ENCODE measurements at places on chromosomes 12 and 14.
A peak's percentile ranks its signal among the peaks of the same experiment; 100 is the strongest.

DNA sequence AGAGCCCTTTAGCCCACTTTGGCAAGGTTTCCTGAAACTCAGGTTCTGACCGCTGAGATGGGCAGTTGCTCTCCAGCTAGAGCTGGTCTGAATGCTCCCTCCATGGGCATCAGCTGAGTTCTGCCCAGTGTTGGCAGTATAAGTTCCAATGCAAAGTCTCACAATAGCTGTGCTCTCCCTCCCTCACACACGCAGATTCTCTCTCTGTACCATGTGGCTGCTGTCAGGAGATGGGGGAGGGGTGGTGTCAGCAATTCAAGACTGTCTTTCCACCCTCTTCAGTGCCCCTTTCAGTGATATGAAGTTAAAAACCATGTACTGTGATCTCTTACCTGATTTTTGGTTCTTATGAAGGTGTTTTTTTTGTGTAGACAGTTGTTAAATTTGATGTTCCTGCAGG is 164.3 kb upstream of the PLEKHA5 start:
- no peak for DNase-seq

GRCh38 chr12:8508910-8509841 is 4.1 kb upstream of the CLEC4D start:
- DNase-seq = no peak

DNA sequence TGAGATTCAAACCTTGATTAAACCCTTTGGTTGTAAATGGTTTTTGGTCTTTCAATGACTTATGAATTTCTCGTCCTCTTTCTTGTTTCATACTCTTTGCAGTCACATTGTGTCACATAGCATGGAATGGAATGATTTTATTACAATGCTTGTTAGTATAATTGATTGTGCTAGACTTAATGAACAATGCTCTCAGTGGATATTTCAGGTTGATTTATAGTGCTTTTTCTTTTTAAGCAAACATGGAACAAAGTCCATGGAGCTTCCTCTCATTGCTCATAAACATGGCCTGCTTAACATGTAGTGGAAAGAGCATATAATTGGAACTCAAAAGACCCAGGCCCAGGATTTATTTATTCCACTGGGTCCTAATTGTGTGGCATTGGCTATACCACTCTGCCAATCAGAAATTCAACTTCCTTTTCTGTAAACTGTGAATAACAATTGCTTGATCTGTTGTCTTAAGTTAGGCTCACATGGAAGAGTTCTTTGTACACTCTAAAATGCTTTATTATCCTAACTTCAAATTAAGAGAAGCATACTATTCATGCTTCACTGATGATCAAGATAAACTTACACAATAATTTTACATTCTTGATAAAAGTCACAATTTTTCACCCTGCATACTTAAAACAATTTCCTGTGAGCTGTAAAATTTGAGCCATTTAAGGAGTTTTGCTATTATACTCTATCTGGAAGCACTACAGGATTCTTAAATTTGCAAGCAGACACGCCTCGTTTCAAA is 370.5 kb upstream of the PDE3A start:
- no peak for DNase-seq

- no peak for DNase-seq
Observed at GRCh38 chr12:93039062-93039461, 110.0 kb upstream of the EEA1 start.

- no peak for DNase-seq
Observed at GRCh38 chr12:128381541-128381940, 114.6 kb downstream of the TMEM132C start.

DNA sequence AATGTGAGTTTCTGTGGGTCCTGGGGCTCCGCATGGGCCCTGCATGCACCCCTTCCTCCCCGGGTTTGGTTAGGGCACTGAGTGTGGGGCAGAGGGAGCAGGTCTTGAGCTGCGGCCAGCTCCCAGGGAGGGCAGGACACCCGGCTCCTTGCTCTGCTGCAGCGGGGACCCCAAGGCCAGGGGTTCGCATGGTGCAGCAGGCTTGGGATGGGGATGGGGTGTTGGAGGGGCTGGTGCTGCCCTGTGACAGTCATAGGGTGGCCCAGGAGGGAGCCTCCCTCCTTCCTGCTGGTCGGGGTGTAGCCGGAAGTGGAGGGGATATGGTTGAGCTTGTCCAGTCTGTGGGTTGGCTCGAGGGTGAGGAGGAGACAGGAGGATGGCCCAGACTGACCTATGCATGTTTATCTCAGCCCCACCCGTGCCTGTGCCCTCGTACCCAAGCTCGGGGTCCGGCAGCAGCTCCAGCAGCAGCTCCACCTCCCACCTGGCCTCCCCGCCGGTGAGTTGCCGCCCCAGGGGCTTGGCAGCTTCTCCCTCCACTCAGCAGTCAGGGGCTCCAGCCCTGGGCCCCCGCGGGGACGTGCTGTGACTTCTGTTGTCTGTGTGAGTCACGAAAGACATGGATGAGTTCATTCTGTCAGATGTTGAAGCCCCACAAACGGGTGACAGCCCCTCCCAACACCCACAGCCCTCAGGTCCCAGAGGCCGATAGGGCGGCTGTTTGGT is 16.0 kb downstream of the ULK1 start:
- no peak for DNase-seq

DNA sequence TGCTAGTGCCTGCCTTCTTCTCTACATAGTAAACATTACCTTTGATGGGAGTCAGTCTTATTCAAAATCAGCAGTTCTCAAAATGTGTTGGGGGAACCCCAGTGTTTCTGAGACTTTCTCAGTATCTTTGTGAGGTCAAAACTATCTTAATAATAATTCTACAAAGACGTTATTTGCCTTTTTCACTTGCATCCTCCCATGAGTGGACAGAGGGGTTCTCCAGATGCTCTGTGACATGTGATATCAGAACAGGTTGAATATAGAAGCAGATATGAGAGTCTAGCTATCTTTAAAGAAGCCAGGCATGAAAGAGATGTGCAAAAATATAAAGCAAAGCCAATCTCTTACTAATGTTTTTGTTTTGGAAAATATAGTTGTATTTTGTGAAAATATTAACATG is 144.7 kb downstream of the KTN1 start:
- DNase-seq = no peak

GRCh38 chr12:46269429-46270241 is 792 bp upstream of the SLC38A1 start:
- DNase-seq = peak; percentile 2

GRCh38 chr14:58291646-58292045 is 6.7 kb upstream of the ARID4A start:
- no peak for DNase-seq

GRCh38 chr14:69671365-69672030 is 60.1 kb downstream of the SUSD6 start:
- DNase-seq = no peak

GRCh38 chr12:110742096-110742717 is 484 bp downstream of the PPP1CC start:
- peak; percentile 21 for DNase-seq

DNA sequence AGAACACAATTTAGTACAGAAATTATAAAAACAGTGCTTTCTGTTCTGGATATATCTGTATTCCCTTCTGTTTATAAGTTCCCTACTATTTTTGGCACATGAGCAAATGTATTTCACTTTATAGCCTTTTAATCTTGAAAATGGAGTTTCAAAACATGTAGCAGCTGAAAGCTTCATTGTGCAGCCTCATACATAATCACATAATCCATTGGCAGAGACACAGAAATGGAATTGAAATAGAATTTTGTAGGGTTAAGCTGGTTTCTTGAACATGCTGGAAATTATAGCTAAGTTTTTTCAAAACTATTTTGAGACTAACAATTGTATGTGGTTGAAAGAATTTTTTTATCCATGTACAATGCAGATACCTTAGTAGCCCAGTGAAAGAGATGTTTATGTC is 614.3 kb upstream of the MDGA2 start:
- DNase-seq = no peak

DNA sequence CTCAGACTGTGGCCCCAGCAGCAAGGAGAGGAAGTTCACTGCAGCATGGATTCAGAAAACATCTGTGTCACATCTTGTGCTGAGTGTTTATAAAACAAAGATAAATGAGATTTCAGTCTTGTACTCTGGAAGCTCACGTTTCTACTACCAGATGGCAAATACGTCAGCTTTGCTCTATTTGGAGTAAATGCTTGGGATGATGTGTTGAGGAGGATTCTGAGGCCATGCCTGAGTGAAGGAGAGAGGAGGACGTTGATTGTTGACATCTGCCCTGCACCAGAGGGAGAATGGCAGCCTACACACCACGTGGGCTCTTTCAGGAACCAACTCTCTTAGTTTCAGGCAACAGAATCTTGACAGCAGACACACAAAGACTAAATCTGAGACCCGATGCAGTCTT is 188.9 kb downstream of the TMEM132C start:
- DNase-seq = no peak

- DNase-seq = no peak
Observed at GRCh38 chr12:50753232-50753769, 10.6 kb upstream of the ATF1 start.

DNA sequence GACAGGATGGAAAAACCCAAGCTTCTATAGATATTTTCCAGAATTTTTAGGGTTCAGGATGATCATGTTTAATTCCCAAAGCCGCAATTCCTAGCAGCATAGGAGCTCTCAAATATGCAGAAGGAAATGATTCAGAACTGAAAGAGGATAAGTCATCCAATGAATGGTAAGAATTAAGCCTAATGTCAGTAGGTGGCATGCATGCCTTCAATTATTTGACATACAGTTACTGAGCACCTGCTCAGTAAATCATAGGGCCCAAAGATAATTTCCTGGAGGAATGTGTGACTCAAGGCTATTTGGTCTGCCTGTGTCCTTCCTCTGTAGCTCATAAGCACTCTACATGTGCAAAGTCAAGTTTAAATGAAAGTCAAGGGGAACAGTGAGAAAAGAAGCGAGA is 116.8 kb upstream of the SLC38A4 start:
- no peak for DNase-seq

GRCh38 chr12:90064852-90065801 is 356.5 kb upstream of the ATP2B1 start:
- no peak for DNase-seq

DNA sequence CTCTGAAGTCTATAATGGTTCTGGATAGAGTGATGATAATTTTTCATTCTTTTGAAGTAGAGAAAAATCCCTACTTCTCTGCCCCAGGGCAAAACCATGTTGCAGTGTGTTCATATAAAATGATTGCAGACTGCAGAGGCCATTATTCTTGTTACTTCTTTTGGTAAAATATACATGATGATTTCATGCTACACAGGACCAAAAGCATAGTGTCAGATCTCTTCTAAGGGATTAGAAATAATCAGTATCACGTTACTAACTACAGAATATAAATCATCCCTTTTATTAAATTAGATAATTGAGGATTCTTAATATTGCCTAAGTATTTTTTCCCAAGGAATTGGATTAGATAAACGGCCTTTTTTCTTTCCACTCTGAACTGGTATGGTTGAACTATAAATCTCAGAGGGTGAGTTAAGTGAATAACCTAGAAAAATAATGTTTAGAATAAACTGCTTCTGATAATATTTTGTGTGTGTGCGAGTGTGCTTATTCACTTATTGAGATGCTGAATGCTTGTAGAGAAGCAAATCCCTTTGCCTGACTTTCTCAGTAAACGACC is 156.2 kb downstream of the EFCAB11 start:
- no peak for DNase-seq

GRCh38 chr12:93664573-93665138 is 12.5 kb upstream of the CRADD start:
- DNase-seq = no peak

DNA sequence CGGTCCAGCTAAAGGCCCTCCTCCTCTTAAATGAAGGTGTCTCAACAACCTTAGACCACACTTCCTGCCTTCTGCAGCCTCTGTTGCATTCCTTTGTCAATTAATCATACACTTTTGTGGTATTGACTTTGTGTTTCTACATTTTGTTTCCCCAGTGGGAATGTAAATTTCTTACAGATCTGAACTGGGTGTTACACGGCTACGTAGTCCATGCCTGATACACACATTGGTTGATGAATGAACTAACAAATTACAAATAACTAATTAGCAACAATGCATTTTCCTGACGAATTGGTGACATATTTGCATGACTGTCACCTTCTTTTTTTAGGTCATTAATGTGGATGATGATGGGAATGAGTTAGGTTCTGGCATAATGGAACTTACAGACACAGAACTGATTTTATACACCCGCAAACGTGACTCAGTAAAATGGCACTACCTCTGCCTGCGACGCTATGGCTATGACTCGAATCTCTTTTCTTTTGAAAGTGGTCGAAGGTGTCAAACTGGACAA is 15.2 kb upstream of the CCT2 start:
- DNase-seq = no peak

GRCh38 chr12:122040579-122041386 is 19.1 kb downstream of the BCL7A start:
- DNase-seq = no peak

DNA sequence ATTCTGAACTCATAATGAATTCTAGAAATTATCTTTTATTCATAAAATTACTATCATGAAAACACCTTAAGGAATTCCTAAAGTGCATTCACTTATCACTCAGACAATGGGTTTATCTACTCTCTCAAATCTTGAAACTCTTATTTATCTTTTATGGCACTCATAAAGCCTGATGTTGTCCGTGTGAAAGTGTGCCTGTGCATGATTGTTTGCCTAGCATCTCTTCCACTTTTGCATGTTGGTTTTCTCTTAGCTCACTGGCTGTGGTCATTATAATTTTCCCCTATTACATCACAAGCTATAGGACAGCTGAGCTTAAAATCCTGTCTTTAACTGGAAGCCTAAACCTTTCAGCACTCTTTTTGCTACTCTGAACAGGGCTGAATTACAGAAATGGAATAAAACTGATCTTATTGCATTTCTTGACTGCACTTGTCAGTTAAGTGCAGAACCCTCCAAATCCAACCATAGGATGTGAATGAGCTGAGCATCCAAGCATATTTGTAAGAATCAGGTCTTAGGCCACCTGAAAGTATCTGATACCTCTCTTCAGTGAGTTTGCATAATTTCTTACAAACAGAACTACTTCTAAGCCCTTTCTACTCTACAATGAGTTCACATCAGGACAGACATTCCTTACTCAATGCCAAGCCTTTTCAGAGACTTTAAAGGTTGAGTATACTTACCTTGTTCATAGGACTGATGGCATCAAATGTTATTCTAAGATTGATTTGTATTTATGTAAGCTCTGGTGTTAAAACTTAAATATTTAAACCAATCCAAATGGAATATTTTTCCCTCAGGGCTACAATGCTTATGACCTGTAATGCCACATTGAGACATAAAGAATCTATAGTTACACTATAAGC is 221.2 kb upstream of the KITLG start:
- DNase-seq = no peak

GRCh38 chr14:105096206-105096875 is 31.1 kb upstream of the GPR132 start:
- DNase-seq = no peak

DNA sequence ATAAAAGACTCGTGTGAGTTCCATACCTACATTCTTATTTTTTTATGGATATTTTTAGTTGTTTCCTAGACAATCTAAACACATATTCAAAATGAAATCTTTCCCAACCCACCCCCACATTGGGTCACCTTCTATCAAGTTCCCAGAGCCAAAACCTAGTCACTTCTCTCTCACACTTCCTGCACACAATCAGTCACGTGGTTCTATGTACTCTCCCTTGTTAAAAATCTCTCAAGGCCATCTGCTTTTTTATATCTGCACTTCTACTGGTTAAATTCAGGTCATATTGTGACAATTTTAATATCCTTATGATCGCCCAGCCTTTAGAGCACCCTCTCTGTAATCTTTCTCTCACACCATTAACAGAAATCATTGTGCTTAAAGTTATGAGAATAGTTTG is 175.0 kb upstream of the SYT10 start:
- no peak for DNase-seq

All from inflammatory macrophage treated with lipopolysaccharide for 4 hours (primary cell).